ENCODE measurements at places on chromosomes 5 and 9.

GRCh38 chr9:18834740-18835361 is 198.2 kb downstream of the SAXO1 start:
- no peak for DNase-seq

DNA sequence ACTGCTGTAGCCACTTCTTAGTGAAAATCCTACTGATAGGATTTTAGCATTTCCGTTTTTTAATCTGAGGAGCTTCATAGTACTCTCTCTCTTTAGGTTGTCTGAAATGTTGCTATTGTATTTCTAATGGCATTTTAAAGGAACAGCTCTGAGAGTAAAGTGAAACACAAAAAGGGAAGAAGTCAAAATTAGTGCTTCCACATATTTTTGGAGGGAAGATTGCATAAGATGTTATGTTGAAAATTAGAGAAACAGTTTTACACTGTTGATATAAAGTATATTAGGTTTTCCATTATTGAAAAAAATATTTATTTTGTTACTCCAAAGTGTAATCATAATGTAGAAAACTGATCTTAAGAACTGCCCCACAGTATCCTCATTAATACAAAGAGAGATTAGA is 525.1 kb downstream of the TAF11L14 start:
- DNase-seq = no peak

- no peak for DNase-seq
Observed at GRCh38 chr9:6479959-6480358, 67.0 kb downstream of the UHRF2 start.

- no peak for DNase-seq
Observed at GRCh38 chr5:158747816-158748432, 351.8 kb downstream of the EBF1 start.

GRCh38 chr5:33487236-33487635 is 46.5 kb downstream of the TARS1 start:
- DNase-seq = no peak

DNA sequence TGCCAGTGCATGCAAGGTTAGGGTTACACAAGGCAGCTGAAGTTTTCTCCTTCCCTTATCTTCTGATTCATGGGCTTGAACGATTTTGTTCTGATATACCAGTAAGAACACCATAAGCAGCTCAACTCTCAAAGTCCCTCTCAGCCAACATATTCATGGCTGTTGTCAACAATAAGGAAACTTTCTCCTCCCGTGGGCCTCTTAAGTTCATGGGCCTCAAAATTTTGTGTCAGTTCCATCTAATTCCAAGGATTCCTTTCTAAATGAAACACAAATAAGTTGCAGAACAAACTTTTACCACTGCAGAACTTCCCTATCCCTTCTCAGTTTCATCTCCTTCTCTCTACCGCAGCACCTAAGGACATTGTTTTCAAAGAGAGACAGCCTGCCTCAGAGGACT is 23.6 kb upstream of the CAST start:
- no peak for DNase-seq

DNA sequence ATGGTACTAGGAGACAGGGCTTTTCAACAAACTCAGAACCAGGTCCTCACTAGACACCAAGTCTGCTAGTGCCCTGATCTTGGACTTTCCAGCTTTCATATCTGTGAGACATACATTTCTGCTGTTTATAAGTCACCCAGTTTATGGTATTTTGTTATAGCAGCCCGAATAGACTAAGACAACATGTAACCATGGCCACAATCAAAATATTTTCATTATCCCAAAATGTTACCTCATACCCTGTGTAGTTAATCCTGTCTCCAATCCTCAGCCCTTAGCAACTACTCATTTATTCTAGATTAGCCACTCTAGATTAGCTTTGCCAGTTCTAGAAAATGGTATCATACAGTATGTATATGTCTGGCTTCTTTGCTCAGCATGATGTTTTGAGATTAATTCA is 6.3 kb upstream of the ATG10 start:
- no peak for DNase-seq

GRCh38 chr5:31329715-31330114 is 136.2 kb downstream of the CDH6 start:
- DNase-seq = no peak

GRCh38 chr5:115433918-115434317 is 110.7 kb downstream of the FEM1C start:
- DNase-seq = no peak

GRCh38 chr5:73274881-73275663 is 102.1 kb downstream of the TMEM174 start:
- DNase-seq = no peak

DNA sequence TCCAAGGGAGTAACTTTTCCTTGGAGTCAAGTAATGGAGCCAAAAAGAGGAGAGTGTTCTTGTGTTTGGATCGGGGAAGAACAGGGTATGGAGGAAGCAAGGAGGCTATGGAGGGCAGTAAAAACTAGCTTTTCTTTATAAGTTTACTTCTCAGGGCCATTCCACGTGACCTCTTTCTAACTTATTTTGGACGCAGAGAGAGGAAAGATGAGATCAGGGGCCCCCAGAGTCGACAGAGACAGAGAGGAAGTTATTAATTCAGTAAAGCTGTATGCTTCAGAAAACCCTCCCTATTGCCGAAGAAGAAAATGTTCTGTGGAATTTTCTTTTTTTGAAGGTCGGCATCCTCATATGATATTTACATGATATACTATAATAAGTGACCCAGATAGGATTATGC is 233.8 kb upstream of the MPDZ start:
- no peak for DNase-seq

GRCh38 chr5:7837403-7837802 is 13.5 kb downstream of the CFAP90 start:
- DNase-seq = no peak

GRCh38 chr5:6446626-6447309 is 1.9 kb upstream of the UBE2QL1 start:
- DNase-seq = no peak

DNA sequence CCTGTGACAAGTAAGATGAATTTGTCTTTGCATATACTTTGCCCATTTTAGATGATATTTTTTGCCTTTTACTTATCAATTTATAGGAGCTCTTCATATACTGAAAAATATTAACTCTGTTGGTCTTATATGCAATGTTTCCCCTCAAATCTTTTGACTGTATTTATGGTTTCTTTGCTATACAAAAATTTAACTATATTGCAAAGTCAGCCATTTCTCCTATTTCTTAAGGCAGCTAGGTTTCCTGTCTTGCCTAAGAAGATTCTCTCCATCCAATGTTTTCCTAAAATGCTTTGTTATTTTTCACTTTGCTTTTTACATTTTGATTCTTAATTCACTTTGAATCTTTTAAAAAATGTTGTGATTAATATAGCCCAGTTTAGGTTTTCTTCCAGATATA is 273.1 kb downstream of the NSG2 start:
- no peak for DNase-seq

DNA sequence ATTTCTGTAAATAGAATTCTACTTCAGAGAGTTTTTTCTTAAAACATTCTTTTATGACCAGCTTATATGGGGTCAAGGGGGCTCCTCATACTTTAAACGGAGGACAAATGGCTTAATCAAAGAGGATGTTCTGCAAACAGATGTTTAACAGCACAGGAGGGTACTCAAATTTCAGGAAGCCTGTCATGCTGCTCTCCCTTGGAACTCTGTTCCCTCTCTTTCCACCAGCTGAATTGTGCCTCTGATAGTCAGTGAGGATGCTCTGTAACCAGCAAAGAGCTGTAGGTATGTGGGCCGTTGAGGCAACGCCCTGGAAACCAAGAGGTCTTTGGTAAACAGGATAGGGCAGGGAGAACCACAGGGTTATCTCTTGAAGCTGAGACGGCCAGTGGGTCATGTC is 161.1 kb downstream of the C5orf15 start:
- no peak for DNase-seq

DNA sequence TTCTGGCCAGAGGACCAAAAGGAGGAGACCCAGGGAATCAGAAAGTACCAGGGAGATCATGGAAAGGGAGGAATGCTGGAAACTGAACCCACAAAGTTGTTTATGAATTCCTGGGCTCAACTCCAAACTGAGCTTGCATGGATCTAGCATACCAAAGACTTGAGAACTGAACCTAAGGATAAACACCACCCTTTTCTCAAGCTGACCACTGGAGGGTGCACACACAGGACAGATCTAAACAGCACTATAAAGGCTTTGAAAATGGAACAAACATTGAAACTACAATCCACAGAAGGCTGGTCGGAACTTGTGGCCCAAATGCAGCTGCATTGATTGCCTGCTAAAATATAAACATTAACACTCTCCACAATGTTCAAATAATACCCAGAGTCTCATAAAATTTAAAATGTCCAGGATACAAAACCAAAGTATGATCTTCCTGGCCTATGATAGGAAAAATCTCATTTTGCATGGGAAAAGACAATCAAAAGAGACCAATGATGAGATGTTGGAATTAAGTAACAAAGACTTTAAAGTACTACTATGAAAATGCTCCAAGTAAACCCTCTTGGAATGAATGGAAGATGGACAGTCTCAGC is 15.6 kb upstream of the IRF1 start:
- DNase-seq = no peak

- no peak for DNase-seq
Observed at GRCh38 chr5:44708602-44709001, 100.1 kb upstream of the MRPS30 start.

GRCh38 chr9:121609822-121610637 is 41.4 kb upstream of the DAB2IP start:
- DNase-seq = no peak

DNA sequence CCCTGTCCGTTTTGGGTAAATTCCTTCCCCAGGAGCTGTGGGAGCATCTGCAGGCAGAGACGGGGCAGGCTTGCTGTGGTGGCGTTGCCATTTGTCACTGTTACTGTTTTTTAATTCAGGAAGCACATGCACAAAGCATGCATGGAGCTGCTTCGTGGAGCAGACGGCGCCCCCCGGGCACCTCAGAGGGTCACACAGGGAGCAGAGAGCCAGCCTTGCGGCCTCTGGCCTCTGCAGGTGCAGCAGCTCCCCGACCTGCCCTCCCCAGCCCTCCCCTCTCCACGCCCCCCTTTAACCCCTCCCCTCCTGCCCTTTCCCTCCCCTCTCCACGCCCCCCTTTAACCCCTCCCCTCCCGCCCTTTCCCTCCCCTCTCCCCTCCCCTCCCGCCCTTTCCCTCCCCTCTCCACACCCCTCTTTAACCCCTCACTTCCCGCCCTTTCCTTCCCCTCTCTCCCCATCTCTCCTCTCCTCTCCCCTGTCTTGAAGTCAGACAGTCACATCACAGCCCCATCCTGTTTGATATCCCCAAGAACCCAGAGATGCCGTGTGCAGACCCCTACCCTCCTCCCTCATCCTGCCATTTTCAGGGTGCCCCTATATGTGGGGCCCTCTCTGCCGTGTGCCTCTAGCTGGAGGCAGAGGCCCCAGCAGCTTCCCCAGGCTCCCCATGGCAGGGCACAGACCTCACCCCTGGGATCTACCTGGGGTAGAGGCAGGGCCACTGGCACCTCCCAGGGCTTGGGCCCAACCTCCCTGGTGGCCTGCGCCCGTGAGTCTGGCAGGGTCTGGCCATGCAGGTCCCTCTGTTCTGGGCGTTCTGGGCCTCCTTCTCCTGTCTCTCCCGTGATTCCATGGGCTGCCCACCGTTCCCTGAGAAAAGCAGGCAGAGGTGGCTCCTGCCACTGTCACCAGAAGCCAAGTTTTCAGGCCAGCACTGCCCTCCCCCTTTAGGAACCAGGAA is 29.6 kb upstream of the UBAC1 start:
- peak; percentile 19 for DNase-seq

GRCh38 chr5:43572357-43572756 is 15.5 kb upstream of the PAIP1 start:
- no peak for DNase-seq

DNA sequence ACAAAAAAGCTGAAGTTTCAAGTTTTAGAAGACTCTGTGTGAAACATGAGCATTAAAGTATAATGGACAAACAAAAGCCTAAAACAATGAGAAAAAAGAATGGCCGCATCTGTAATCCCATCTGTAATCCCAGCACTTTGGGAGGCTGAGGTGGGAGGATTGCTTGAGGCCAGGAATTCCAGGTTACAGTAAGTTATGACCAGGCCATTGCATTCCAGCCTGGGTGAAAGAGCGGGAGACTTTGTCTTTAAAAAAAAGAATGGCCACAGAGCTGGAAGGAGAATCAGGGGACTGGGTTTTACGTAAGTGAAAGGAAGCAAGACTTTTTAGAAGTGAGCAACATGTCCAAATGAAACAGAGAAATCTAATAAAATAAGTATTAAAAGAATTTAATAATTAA is 2.6 kb upstream of the ATG10 start:
- no peak for DNase-seq

DNA sequence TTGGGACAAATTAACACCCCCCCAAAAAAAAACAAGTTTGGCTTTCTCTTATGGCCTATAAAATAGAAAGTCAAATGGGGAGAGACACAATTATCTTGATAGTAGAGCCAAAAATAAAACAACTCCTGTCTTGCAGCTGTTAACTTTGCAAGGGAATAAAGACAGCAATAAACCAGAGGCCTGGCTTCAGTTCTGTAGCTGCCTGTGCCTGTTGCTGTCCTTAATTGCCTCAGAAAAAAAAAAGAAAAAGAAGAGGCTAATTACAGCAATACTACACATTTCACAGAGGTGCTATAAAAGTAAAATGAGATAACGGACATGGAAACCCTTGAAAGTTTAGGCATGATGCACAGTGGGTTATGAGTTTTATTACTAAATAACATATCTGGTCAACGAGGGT is 170.7 kb upstream of the IRX1 start:
- DNase-seq = no peak

- no peak for DNase-seq
Observed at GRCh38 chr5:10896016-10896415, 135.0 kb upstream of the DAP start.

DNA sequence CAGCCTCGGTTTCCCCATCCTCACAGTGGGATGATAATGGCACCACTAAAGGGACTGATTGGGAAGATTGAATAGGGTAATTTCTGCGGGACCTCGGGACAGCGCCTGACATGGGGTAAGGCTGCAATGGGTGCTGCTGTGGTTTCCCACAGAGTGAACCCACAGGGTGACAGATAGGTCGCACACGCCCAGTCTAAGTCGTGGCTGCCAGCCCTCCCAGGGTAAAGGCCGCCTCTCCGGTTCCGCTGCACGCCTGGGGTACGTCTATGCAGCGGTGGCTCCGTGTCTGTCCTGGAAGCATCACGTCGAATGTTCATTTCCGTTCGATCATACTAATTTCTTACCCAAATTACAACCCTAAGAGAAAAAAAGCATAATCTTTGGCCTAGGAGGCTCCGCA is 631 bp downstream of the CFAP77 start:
- no peak for DNase-seq

DNA sequence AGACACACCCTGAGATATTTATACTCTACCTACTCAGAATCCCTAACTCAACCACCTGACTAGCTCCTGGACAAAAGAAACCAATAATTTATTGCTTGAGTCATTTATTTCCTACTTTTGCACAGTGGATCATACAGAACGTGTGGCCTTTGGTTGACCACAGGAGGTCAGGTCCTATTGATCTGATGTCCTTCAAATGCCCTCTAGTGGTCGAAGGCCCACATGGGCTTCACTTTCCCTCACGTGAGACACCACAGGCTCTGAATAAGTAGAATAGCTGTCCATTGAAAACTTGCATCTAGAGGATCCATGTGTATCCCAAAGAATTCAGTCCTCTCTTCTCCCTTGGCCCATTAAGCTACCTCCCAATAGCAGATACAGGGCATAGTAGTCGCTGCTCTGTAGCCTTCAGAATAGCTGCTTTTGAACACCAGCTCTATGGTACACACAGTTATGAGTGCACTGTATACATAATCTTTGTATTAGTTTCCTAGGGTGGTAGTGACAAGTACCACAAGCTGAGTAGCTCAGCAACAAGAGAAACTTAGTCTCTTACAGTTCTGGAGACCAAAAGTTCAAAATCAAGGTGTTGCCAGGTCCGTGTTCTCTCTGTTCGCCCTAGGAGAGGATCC is 177.6 kb upstream of the SMARCA2 start:
- DNase-seq = no peak
